Hypothalamus (tissue), 51 donors: ENCODE measurements at places on chromosomes 5 and 9.

GRCh38 chr5:587403-587802 is 24.7 kb upstream of the CEP72 start:
- DNase-seq = no peak

GRCh38 chr5:75723378-75723777 is 6.1 kb upstream of the POC5 start:
- no peak for DNase-seq

DNA sequence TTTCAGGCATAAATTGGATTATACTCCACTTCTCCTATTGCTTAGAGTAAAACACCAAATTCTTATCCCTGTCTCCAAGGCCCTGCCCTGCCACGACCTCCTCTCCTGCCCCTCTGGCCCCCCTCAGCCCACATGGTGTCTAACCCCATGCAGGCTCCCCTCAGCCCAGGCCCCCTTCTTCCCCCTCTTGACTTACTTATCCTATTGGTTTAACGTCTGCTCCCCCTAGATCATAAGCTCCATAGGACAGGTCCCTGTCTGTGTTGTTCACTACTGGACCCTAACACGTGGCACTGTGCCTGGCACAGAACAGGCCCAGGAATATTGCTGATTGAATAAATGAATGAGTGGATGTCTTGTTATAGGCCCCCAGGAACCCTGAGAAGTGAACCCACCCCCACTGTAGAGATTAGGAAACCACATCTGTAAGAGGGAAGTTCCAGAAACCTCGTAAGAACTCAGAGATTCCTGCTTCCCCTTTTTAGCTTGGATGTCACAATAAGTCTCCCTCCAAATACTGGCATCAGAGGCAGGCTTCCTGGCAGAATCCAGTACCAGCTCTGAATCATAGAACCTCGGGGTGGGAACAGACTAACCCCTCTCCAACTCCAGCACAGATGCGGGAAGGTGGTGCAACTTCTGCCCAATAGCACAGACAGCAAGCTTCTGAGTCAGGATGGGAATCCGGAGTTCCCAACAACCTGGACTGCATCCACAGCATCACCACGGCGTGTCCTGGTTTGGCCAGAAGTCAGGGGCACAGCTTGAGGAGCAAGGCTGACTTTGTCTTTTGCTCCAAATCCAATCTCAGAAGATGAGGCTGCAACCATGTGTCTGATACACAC is 31.5 kb downstream of the HRH2 start:
- no peak for DNase-seq

GRCh38 chr5:135034236-135034962 is 371 bp upstream of the PITX1 start:
- no peak for DNase-seq

DNA sequence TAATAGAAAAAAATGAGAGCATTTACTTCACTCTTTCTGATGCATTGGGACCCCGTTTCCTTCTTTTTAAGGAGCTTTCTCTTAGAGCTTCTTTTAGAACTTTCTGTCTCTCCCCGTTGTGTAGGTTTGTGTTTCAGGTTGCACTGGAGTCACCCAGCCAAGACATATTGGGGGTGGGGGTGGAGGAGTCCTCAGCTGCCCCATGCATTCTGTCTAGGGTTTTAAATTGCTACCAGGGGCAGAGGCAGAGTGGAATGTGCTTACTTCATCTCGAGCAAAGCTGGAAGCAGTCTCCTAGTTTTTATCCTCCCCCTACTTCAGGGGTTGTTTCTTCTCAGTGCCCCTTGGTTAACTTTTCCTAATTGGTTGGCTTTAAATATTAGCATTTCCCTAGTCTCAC is 9.4 kb downstream of the OR2K2 start:
- DNase-seq = no peak

- DNase-seq = no peak
Observed at GRCh38 chr9:128434340-128434739, 13.7 kb downstream of the CERCAM start.

DNA sequence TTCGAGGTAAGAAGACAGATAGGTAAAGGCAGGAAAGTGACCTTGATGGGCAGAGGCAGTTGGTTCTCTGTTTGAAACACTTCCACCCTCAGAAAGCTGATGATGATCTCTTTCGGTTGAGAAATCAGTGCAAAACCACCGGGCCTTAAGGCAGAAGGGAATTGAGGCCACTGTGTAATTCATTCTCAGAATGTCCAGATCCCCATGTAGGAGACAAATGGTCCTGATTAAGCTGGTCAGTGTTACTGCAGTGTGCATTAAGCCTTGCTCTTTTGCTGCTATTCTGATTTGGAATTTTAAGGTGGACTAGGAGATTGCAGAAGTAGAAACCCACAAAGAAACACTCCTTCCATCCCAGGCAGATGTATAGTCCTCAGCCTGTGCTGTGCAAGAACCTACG is 255.2 kb downstream of the ARHGAP26 start:
- no peak for DNase-seq

DNA sequence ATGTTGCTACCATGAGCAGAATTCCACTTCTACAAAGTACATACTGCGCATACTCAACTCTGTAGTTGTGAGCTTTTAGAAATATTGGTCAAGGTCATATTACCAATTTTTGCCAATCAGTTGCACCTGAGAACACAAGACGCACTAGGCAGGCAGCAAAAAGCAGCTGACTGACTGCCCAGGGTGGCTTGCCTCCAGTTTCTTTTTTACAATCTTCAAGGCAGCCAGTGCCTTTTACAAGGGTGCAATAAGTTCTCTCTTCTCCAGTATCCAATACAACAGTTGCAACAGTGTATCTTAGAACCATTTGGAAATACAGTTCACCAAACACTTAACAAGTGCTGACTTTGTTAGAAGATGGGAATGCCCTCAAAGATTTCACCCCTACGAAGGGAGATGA is 16.1 kb upstream of the FOXB2 start:
- DNase-seq = no peak

DNA sequence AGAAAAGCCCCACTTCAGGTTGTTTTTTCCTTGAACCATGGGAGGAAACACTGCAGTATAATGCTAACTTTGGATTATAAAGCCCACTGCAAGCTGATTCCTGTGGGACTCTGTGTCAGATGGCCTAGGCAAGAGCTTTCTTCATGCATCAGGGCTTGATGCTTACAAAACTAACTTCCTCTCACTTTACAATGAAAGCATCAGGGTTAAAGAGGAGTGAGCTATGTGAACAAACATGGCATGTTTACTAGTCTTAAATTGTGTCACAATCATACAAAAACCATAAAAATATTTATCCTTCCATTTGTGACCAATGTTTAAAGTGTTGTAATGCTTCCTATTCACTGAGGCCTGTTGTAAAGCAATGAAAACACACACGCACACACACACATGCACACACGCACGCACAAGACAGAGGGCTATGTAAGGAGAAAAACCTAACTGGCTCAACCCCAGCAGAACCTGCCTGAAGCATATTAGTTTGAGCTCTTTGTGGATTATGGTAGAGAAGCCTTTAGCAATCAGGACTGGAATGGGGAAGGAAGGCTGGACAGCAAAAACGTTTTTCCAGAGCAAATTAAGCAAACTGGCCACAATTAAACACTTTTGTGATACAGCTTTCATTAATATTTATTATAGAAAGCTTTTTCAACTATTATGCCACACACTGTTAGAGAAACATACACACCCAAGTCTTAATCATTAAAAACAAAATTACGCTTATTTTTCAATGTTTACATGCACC is 122.2 kb downstream of the AUH start:
- no peak for DNase-seq

- DNase-seq = no peak
Observed at GRCh38 chr9:130952065-130952762, 13.2 kb upstream of the FIBCD1 start.

GRCh38 chr9:117080765-117081390 is 334.0 kb downstream of the ASTN2 start:
- DNase-seq = no peak

DNA sequence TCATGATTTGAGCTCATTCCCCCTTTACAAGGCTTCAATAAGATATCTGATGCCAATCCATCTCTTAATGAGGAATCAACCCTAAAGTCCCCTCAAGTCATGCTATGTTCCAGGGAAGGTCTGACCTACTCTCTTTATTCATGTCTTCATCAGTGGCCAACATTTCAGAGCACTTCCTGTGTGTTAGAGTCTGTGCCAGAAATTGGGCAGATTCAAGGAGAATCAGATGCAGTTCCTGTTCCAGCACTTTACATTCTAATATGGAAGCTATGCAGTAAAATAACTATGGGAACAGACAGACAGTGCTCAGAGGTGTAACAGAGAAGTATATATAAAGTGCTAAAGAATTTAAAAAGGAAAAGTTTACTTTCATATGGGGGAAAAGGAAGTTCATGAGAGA is 193.4 kb upstream of the NR4A3 start:
- DNase-seq = no peak

- no peak for DNase-seq
Observed at GRCh38 chr5:173781816-173782670, 106.1 kb upstream of the CPEB4 start.

DNA sequence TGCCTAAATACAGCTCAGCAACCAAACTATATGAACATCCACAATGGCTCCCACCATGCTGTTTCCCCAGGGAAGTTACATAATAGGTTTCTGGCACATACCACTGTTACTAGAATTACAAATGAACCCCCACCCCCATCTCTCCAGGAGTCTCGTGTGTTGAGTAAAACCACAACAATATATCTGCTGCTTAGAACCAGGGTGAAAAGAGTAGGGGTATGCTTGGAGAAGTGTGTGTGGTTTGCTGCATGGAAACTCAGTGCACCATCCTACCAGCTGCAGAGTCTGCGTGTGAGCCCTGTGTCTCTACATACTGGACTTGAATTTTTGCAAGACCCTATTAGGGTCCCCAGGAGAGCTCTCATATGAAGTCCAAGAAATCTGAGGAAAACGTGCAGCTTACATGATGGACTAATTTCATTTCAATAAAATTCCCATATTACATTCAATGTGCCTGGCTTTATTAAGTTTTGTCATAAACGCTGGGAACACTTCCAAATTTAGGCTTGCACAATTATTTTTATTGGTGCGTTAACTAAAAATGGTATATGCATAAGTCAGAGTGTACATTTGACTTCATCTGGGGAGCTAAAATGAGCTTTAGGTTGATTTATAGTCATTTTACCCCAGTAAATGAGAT is 104.5 kb upstream of the NFIB start:
- DNase-seq = no peak

DNA sequence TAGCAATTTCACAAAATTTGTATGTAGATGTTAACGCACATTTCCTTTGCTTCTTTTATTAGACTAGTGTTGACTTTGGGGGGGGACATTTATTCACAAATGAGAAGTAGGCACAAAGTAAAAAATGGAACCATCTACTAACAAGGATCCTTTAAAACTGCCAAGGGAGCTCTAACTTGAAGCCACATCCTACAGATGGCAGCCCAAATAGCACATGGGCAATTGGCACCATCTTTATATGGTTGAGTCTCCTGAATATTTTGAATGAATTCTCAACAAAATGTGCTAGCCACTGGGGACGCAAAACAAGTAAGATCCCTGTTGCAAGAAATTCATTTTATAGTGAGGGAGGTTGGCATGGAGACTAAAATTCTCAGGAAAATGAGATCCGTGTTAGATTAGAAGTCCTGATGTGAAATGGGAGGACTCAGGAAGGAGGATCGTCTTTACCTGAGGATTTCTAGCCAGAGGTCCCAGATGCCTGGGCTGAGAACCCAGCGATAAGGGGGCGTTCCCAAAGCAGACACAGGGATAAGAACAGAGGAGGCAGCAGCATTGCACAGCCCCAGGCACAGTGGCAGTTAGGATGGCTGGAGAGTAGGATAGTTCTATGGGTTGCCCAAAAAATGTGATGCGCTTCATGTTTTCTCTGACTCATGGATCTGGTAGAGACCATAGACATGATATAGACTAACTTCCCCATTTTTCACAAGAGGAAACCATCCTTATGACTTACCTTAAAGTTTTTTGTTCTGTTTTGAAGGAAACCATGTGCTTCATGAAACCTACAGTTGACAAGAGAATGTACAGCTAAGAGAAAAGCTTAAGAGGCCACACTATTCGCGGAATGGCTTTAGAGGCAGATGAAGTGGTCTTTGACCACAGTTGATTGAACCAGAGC is 37.4 kb downstream of the C9orf152 start:
- DNase-seq = no peak

- DNase-seq = no peak
Observed at GRCh38 chr9:17318821-17319320, 184.0 kb downstream of the CNTLN start.
